Activated gamma-delta T cell treated with Interleukin-2 at 50 U/mL for 16 hours (primary cell): ENCODE measurements at places on chromosomes 4 and X.
A peak's percentile ranks its signal among the peaks of the same experiment; 100 is the strongest.

- no peak for DNase-seq
Observed at GRCh38 chr4:151652841-151653547, 107.8 kb downstream of the GATB start.

DNA sequence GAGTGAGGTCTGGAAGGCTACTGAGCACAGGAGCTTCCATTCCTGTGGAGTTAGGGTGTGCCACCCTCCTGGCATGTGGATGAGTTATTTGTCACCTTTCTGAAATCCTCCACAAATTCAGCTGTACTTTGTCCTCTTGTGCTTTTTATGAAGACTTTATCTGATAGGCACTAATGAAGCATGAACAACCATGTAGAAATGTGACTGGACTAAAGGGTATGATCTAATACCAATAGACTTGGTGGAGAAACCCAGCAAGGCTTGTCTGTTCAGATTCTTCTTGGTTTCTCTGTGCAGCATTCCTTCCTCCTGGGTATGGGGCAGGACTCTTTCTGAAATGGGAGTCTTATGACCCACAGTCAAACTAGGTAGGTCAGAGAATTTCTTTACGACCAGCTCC is 9.6 kb downstream of the NBDY start:
- no peak for DNase-seq

- no peak for DNase-seq
Observed at GRCh38 chrX:149461746-149462145, 43.4 kb downstream of the IDS start.

DNA sequence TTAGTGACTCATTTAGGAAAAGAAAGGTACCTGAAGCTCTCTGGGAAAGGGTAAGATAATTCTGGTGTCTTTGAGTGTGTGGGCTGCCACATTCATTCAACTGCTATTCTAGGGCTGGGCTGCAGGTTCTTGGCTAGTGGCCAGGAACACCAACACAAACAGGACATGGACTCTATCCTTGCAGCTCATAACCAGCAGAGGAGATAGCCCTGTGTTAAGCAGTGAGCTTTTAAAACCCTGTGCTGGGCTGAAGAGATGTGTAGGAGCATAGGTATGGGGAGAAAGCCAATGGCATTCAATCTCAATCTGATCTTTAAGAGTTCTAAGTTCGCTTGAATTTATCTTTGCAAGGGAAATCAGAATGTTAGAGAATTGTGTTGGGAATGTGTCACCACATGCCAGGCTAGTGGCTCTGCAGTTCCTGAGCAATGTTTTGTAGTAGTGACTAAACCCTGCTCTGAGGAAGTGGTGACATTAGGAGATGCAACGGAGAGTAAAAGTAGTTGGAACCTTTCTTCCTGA is 39.2 kb downstream of the SGMS2 start:
- no peak for DNase-seq

GRCh38 chrX:50721764-50722521 is 92.1 kb downstream of the SHROOM4 start:
- DNase-seq, result no peak

DNA sequence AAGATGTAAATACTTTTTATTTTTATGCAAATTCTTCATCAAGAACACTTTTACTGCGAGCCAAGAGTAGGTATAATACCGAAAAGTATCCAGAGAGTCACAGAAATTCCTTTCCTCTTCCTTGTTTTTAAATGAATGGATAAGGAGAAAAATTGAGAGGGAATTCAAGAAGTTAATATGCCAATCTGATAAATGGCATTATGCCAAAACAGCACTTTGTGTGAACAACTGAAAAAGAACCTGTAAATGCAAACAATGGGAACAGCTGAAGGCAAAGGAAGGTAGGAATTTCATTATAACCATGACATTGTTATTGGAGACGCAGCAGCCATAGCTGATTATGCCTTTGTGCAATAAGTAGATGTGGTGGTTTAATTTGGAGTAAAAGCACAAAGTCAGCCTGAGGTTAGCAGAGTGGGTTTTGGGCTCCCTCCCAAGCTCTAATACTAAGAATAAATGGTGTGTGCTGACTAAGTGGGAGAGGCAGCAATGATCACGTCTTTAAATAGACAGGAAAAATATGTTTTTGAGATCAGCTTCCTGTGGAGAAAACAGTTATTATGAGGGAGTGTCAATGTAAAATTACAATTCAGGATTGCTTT is 209.8 kb upstream of the NDST4 start:
- no peak for DNase-seq

DNA sequence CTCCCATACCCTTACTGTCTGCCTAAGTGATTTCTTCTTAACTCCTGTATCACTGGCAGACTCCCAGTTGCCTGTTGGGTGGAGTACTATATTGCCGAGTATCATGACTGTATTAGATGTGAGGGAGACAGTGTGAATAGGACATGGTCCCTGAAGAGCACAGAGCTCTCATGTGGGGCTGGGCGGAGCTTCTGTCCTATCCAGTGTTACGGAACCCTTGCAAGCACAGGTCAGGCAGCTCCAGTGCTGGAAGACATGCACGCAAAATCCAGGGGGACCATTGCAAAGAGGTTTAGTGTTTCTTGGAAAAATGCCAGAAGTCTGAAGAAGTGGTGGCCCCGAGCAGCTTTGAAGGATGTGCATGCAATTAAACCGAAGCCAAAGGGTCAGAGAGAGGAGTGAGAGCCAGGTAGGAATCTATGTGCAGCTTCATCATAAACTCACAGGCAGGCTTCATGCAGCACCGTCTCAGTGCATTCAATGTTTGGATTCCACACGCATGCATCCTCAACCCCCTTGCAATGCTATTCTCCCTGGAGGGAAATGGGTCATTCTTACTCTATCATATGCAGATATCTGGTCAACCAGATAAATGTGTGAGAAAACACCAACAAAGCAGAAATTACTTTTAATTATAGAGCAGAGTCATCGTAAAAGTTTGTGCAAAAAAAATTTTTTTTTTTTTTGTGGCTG is 49.7 kb upstream of the DHRSX start:
- no peak for DNase-seq

- no peak for DNase-seq
Observed at GRCh38 chrX:36035550-36035949, 116.0 kb downstream of the CFAP47 start.

GRCh38 chrX:69740317-69740716 is 124.4 kb downstream of the EDA start:
- DNase-seq, result no peak

GRCh38 chr4:57265831-57266582 is 155.8 kb upstream of the IGFBP7 start:
- DNase-seq, result no peak

- DNase-seq, result no peak
Observed at GRCh38 chrX:9494771-9495170, 29.9 kb downstream of the TBL1X start.

DNA sequence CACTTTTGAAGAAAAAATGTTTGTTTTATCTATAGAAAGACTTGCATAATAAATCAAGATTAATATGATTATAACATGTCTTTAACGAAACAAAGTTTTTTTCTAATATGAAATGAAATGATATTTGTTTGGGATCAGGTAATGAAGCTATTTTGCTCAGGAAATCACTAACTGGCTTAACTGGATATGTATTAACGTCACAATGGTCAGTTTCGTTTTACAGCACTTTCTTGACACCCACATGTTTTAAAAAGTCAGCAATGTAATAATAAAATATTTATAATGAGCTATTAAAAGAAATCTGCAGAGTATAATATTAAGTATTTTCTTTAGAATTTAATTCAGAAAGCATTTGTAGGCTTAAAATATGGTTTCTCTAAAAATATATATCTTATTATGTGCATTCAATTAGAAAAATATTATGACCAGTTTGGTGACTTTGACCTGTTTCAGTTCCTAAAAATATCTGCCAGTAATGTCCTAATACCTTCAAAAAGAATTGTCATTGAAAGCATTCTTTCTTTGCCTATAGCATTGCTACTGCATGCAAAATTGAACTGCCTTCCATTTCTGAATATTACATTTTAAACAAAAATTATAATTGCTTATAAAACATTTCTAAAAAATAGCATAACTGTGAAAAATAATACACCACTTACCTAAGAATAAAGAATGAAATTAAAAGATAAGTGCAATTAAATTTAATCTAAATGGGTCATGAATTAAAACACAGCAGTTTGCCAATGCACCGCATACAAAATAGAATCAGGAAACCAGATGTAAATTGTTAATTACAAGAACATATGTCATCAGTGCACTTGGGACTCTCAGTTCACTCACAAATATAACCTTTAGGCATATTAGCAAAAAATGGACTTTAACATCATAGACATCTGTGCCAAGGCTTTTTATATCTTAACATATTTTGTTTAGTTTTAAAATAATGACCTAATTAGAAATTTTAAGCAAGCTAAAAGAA is 31.6 kb downstream of the TIGD2 start:
- no peak for DNase-seq

DNA sequence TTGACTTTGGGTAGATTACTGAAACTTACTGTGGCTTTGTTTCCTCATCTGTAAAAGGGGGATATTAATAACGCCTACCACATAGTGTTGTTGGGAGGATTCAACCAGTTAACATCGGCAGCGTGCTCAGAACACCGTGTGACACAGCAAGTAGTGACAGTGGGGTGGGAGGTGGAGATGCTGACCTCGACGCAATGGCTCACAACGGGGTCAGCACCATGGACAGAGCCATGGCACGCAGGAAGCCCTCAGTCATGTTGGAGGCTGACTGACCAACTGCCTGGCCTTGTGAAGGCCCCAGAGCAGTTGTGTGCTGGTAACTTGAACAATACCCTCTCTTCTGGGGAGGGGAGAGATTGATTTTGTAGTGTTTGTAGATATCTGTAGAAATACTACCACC is 93.2 kb downstream of the WFS1 start:
- DNase-seq, result no peak

DNA sequence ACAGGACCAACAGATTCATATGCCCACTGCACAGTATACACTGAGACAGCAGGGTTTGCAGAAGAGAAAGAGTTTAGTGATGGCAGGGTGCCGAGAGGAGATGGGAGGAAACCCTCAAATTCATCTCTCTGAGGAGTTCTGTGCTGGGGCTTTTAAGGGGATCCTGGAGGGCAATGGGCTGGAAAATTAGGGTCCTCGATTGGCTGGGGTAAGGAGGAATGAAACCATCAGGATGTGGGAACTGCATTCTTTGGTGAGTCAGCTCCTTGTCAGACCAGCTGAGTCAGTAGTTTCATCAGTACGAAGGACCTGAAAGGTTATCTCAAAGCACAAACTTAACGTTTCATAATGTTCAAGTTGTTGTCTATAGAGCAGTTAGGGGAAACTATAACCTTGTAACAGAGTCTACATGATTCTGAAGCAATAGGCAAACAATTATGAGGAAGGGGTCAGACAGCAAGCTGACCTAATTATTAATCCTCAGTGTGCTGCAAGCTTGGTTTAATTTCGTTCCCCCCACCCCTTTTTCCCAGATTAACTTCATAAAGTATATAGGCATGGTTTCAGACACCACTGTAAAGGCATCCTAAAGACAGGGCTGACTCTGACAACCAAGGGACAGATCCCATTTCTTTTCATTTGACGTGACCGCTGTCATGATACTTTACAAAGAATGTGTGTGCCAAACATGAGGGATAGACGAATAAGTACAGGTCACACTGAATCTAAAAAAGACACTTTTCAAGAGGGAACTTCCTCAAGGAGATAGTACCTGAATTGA is 1.5 kb upstream of the MSMO1 start:
- DNase-seq, result no peak

- no peak for DNase-seq
Observed at GRCh38 chrX:122546269-122546668, 637.8 kb upstream of the GRIA3 start.

GRCh38 chrX:1391707-1392375 is at the start of gene SLC25A6:
TSS of gene SLC25A6 (minus strand) at chrX:1392113. CDS start at chrX:1392009, 104 bp downstream.
- DNase-seq, result peak; percentile 99

DNA sequence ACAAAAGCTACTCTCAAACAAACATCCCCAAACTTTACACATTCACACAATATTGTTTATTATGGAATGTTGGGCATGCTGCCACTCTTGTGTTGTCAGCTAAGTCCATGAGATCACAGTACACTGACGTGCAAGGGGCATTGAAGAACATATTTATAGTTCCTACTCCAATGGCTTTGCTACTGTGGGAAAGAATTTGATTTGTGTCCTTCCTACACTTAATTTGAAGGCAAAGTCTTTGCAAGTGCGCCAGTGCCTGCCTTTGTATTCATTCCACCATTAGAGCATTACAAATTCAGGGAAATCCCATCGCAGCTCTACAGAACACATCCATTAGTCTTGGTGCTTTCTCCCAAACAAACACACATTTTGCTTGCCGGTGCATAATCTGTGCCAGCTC is 45.4 kb upstream of the FTHL17 start:
- no peak for DNase-seq

DNA sequence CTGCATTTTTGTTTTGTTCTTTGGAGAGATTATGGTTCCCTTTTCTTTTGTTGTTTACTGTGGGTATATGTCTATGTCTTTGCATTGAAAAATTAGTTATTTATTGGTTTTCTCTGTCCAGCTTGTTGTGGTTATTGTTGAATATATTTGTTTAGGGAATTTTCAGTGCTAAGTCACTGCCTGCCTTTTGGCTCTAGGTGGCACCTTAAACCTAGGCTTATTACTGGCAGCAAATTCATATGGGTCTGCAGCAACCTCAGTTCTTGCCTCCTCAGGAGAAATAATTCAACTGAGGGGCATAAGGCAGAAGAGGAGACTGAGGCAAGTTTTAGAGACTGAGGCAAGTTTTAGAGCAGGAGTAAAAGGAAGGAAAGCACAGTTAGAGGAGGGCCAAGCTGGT is 1157.3 kb upstream of the AGA start:
- DNase-seq, result no peak

DNA sequence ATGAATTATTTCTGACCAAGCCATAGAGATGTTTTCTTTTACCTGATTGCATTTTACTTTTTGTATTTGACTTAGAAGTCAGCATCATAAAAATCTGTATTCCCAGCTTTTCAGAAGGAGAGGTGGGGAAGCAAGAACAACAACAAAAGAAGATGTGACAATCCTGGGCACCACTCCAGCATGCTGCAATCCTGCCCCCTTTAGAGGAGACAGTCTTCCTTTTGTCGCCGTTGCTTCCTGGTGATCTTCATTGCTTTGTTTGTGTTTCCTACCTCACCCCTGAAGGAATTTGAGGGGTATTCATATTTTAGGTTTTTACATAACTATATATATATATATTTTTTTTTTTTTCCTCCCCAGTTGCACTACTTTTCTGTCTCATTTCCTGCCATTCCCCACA is 3.7 kb downstream of the QRFPR start:
- no peak for DNase-seq

GRCh38 chr4:127505203-127505602 is 127.6 kb upstream of the INTU start:
- no peak for DNase-seq

DNA sequence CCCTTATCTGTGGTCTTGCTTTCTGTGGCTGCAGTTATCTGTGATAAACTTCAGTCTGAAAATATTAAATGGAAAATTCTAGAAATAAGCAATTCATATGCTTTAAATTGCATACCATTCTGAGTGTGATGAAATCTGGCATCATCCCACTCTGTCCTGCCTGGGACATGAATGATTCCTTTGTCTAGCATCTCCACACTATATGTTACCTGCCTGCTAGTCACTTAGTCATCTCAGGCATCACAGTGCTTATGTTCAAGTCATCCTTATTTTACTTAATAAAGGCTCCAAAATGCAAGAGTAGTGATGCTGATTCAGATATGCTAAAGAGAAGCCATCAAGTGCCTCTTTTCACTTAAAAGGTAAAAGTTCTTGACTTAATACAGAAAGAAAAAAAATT is 14.3 kb upstream of the RAB9B start:
- DNase-seq, result no peak
